ENCODE measurements at places on chromosomes 1 and 21.

- peak; percentile 68 for DNase-seq
Observed at GRCh38 chr1:111507411-111508201, 4.2 kb upstream of the ADORA3 start.

GRCh38 chr1:204663644-204664383 is 21.7 kb downstream of the LRRN2 start:
- no peak for DNase-seq

GRCh38 chr1:38250356-38250755 is 203.8 kb upstream of the POU3F1 start:
- no peak for DNase-seq

DNA sequence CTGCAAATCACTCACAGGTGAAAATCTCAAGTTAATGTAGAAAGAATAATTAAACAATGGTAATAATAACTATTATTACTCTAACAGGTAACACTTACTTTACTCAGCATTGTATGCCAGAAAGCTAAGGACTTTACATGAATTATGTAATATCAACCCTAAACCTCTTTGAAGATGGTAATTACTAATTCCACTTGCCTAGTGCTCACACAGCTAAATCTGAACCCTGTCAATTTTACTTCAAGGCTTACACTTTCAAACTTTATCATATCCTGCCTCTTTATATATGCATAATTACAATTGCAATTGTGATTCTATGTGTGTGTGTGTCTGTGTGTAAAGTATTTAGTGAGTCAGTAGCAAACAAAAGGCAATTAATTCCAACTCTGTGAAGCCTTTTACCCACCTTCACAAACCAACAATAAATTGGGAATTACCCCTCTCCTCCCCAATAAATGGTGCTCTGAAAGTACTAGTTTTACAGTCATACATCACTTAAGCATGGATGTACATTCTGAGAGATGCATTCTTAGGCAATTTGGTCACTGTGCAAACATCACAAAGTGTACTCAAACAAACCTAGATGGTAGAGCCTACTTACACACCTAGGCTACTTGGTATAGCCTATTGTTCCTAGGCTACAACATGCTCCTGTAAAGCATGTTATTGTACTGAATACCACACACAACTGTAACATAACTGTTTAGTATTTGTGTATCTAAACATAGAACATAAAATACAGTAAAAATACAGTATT is 5.9 kb downstream of the ZNF644 start:
- DNase-seq, result no peak

- peak; percentile 7 for DNase-seq
Observed at GRCh38 chr1:165678509-165678908, 19.9 kb downstream of the ALDH9A1 start.
